SJCRH30 (cell line): ENCODE measurements at places on chromosomes 7 and 10. TPM values are rescaled to one million over a fixed set of nuclear protein-coding genes. Genes with fewer than 3 reads are reported as not detected.

NUTM2B gene
- total RNA-seq, result 0.51 and 0.59 TPM in 2 replicates

TAS2R41 gene
- total RNA-seq, result not detected in 2 replicates

LAMB4 gene
- total RNA-seq, result not detected in 2 replicates

CLCN1 gene
- not detected in 2 replicates for total RNA-seq

TLX1 gene
- not detected in 2 replicates for total RNA-seq

HOXA9 gene
- 0.10 and 0.30 TPM in 2 replicates for total RNA-seq

DNA sequence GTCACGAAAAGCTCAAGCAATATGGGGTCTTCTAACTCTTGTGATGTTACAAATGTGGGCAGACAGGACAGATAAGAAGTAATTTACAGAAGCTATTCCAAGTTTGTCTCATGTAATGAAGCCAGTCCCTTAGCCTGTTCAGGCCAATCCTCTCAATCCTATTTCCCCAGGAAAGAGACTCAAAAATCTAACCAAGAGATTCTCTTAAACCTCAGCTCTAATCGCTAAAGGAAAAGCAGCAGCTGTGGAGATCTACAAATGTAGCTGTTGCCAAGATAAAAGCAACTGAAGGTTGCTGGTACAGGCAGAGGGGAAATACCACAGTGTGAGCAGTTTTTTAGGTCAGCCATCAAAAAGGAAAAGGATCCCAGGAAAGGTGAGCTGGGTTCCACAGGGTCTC is 39.3 kb downstream of the ANK3 start:
- no peak overlapping the region for H3K4me3 ChIP-seq
- H3K27ac ChIP-seq, result no peak overlapping the region
- H3K36me3 ChIP-seq, result no peaks in the 10 kb centered on the region
- no peaks in the 10 kb centered on the region for H3K27me3 ChIP-seq

DNA sequence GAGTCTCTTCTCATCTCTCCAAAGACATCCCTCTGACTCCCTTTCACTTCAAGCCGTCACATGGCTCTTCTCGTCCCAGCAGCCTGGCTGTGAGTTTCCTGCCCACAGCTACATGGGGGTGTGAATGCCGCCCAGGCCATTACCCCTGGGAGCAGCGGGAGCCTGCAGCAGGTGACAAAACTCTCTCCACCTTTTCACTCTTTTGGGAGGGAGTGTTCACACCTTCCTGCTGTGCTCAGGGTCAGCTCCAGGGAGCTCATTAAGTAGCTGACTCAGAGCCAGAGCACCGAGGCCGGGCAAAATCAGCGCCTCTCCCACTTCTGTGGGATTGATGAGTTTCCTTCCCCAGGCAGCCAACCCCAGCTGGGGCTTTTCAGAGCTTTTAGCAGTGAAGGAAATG is 271.3 kb downstream of the TYW1 start:
- no peaks in the 10 kb centered on the region for H3K36me3 ChIP-seq
- H3K4me1 ChIP-seq, result no peaks in the 10 kb centered on the region
- no peak overlapping the region for H3K4me3 ChIP-seq
- no peak for DNase-seq

GRCh38 chr10:6300106-6300783 is 97.5 kb downstream of the PFKFB3 start:
- no peaks in the 10 kb centered on the region for H3K36me3 ChIP-seq
- H3K27me3 ChIP-seq, result no peaks in the 10 kb centered on the region
- H3K27ac ChIP-seq, result no peak overlapping the region
- no peaks in the 10 kb centered on the region for H3K4me1 ChIP-seq
- no peak overlapping the region for H3K4me3 ChIP-seq

GRCh38 chr7:39184391-39184790 is 206.7 kb downstream of the POU6F2 start:
- no peak overlapping the region for H3K27ac ChIP-seq
- H3K27me3 ChIP-seq, result no peaks in the 10 kb centered on the region; the same call in 1 of the 2 replicates
- H3K36me3 ChIP-seq, result no peaks in the 10 kb centered on the region
- no peaks in the 10 kb centered on the region for H3K4me1 ChIP-seq
- H3K4me3 ChIP-seq, result no peak overlapping the region

GRCh38 chr7:47373871-47374451 is 207.9 kb downstream of the TNS3 start:
- H3K4me3 ChIP-seq, result no peak overlapping the region
- peaks cover 67% of the 10 kb centered on the region for H3K4me1 ChIP-seq
- H3K36me3 ChIP-seq, result peaks cover 12% of the 10 kb centered on the region
- H3K27me3 ChIP-seq, result no peaks in the 10 kb centered on the region
- no peak overlapping the region for H3K27ac ChIP-seq

GRCh38 chr7:16747102-16747501 is 6.5 kb upstream of the TSPAN13 start:
- no peaks in the 10 kb centered on the region for H3K4me1 ChIP-seq
- no peaks in the 10 kb centered on the region for H3K27me3 ChIP-seq
- no peaks in the 10 kb centered on the region for H3K36me3 ChIP-seq
- H3K27ac ChIP-seq, result no peak overlapping the region
- no peak overlapping the region for H3K4me3 ChIP-seq

- no peaks in the 10 kb centered on the region for H3K4me1 ChIP-seq
- H3K36me3 ChIP-seq, result no peaks in the 10 kb centered on the region
- no peak overlapping the region for H3K27ac ChIP-seq
- H3K27me3 ChIP-seq, result no peaks in the 10 kb centered on the region
- no peak for DNase-seq
Observed at GRCh38 chr10:128738386-128738915, 612.2 kb upstream of the MKI67 start.

DNA sequence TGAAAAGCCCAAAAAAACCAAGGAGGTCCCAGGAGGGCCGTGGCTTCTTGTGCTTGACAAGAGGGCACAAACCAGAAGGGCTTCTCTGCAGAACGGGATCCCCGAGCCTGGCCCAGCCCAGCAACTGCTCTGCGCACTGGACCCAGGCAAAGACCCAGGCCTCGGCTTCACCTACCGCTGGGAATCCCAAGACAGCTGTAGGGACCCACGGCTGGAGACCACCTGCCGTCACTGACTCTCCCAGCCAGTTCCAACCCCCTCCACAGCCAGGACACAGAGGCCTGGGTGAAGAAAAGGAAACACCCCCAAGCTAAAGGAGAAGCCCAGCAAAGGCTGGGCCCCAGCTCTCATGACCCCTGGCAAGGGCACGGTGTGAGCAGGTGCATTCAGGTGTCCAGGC is 24.3 kb downstream of the PDGFA start:
- DNase-seq, result no peak
- H3K27me3 ChIP-seq, result no peaks in the 10 kb centered on the region
- no peak overlapping the region for H3K4me3 ChIP-seq
- peaks cover 23% of the 10 kb centered on the region for H3K4me1 ChIP-seq
- peaks cover 3% of the 10 kb centered on the region; the same call in 1 of the 2 replicates for H3K36me3 ChIP-seq

DNA sequence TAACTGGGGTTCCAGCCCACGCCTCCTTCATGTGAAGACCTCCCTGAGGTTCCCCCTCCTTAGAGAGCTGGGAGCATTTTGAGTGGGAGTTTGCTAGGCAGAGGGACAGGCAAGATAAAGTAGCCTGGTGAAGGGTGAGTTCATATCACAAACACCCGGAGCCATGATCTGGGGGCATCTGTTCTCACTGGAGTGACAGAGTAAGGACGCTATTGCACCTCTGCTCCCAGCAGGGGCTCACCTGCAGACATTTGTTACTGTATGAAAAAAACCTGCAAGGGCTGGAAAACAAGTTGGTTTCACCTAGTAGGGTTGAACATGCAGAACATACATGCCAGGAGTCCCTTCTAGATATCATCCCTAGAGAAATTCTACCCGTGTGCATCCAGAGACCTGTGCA is 88.4 kb downstream of the CARD11 start:
- DNase-seq, result no peak
- H3K36me3 ChIP-seq, result no peaks in the 10 kb centered on the region
- no peaks in the 10 kb centered on the region; the same call in 1 of the 2 replicates for H3K4me1 ChIP-seq
- H3K27me3 ChIP-seq, result no peaks in the 10 kb centered on the region

- peak overlapping the region; percentile 14; the same call in 1 of the 2 replicates for H3K27ac ChIP-seq
- peaks cover 4% of the 10 kb centered on the region for H3K36me3 ChIP-seq
- DNase-seq, result no peak
- H3K4me1 ChIP-seq, result peaks cover 9% of the 10 kb centered on the region; the same call in 1 of the 2 replicates
Observed at GRCh38 chr7:77867537-77867865, 68.9 kb downstream of the PHTF2 start.

DNA sequence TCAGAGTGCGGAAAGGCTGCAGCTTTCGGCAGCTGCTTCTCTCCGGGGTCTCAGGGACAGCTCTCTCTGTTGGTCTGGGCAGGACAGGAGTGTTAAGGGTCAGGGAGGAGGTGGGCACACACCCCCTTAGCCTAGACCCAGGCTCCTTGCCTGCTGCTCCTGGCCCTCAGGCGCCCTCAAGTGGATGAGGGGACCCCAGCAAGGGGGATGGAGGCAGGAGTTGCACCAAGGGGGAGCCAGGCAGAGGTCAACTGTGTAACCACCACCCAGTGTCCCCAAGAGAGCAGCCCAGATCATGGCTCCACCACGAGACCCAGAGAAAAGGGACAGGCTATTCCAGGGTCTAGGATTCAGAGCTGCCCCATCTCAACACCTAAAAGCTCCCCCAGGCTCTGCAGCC is 26.9 kb downstream of the SPOCK2 start:
- H3K27me3 ChIP-seq, result no peaks in the 10 kb centered on the region; the same call in 1 of the 2 replicates
- no peak overlapping the region for H3K4me3 ChIP-seq
- DNase-seq, result peak; percentile 37
- no peak overlapping the region for H3K27ac ChIP-seq

DNA sequence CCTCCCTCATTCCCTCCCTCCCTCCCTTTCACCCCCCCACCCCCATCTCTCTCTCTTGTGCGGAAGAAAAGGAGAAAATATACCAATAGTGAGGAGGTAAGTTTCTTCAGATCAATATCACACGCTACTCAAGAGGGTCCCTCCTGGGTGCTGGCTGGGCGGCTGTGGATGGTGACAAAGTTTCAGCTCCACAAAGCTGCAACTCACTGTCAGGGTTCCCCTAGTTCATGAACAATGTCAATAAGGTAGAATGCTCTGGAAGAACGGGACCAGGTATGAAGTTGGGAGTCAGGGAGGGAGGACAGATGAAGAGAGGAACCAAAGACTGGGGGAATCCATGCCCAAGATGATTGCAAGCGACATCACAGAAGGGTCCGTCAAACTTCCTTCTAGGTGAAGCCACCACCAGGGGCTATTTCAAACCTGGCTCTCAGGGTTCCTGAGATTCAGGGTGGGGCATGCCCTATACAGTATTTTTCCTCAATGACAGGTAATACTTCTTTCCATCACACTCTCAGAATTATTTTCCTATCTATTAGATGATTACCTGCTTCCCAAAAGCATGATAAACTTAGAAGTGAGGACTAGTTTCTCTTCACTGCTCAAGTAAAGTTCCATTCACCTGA is 1.4 kb upstream of the PDE1C start:
- H3K27me3 ChIP-seq, result no peaks in the 10 kb centered on the region
- no peak for DNase-seq
- no peak overlapping the region for H3K27ac ChIP-seq
- H3K36me3 ChIP-seq, result no peaks in the 10 kb centered on the region

- peak overlapping the region; percentile 65 for H3K27ac ChIP-seq
- H3K4me1 ChIP-seq, result no peaks in the 10 kb centered on the region
- H3K27me3 ChIP-seq, result no peaks in the 10 kb centered on the region
- peak overlapping the region; percentile 65 for H3K4me3 ChIP-seq
- no peaks in the 10 kb centered on the region for H3K36me3 ChIP-seq
Observed at GRCh38 chr10:7410301-7410861, 453 bp downstream of the SFMBT2 start.

- H3K36me3 ChIP-seq, result no peaks in the 10 kb centered on the region
- no peaks in the 10 kb centered on the region for H3K4me1 ChIP-seq
- H3K27me3 ChIP-seq, result no peaks in the 10 kb centered on the region
- no peak for DNase-seq
- H3K27ac ChIP-seq, result no peak overlapping the region
- H3K4me3 ChIP-seq, result no peak overlapping the region
Observed at GRCh38 chr10:19812976-19813375, 3.3 kb upstream of the PLXDC2 start.
